A549 treated with DMSO at 1 μM for 4 hours (cell line): ENCODE measurements at places on chromosomes 13 and 19. TPM values are rescaled to one million over a fixed set of nuclear protein-coding genes. Genes with fewer than 3 reads are reported as not detected.

BCAM gene
- 67.7 to 91.0 TPM (median 77.6 TPM) in 5 replicates for total RNA-seq

TRPC4 gene
- total RNA-seq = 0.05 to 0.15 TPM (median 0.07 TPM) in 5 replicates

PTPRH gene
- 3.7 to 7.4 TPM (median 4.9 TPM) in 5 replicates for total RNA-seq

FCAR gene
- not detected in 5 replicates for total RNA-seq

METTL21C gene
- not detected in 5 replicates for total RNA-seq

ELSPBP1 gene
- 0.10 TPM in 1 of 5 replicates, not detected in the others for total RNA-seq

SHISA7 gene
- total RNA-seq = 0.01 TPM in 1 of 5 replicates, not detected in the others

LMO7 gene
- total RNA-seq = 37.8 to 49.1 TPM (median 46.0 TPM) in 5 replicates

KL gene
- 0.01 to 0.03 TPM (median 0.03 TPM) in 3 of 5 replicates, not detected in the others for total RNA-seq

MEIOSIN gene
- total RNA-seq = 0.06 to 0.07 TPM (median 0.07 TPM) in 3 of 5 replicates, not detected in the others

NLRP4 gene
- total RNA-seq = not detected in 5 replicates

KCNN1 gene
- 0.22 to 0.76 TPM (median 0.63 TPM) in 5 replicates for total RNA-seq

ZNF541 gene
- not detected in 5 replicates for total RNA-seq

LSM14A gene
- total RNA-seq = 215 to 301 TPM (median 243 TPM) in 5 replicates

ARRDC2 gene
- total RNA-seq = 21.0 to 28.4 TPM (median 25.9 TPM) in 5 replicates

MICU2 gene
- total RNA-seq = 15.8 to 19.6 TPM (median 17.3 TPM) in 5 replicates

LYPD5 gene
- total RNA-seq = 0.17 to 0.31 TPM (median 0.22 TPM) in 5 replicates

GFY gene
- 0.07 to 0.22 TPM (median 0.18 TPM) in 4 of 5 replicates, not detected in the other for total RNA-seq

PEAK3 gene
- not detected in 5 replicates for total RNA-seq

FOSB gene
- 15.1 to 22.9 TPM (median 18.9 TPM) in 5 replicates for total RNA-seq

ZNF835 gene
- not detected in 5 replicates for total RNA-seq

EMC10 gene
- 114 to 158 TPM (median 141 TPM) in 5 replicates for total RNA-seq

CCNA1 gene
- 0.26 to 0.56 TPM (median 0.49 TPM) in 5 replicates for total RNA-seq

THAP8 gene
- total RNA-seq = 4.7 to 7.1 TPM (median 5.8 TPM) in 5 replicates

LILRB3 gene
- total RNA-seq = 0.04 to 0.17 TPM (median 0.11 TPM) in 3 of 5 replicates, not detected in the others

SOHLH2 gene
- total RNA-seq = not detected in 5 replicates

CCDC70 gene
- 0.07 to 0.14 TPM in 2 of 5 replicates, not detected in the others for total RNA-seq

TEKTIP1 gene
- 0.16 TPM in 1 of 5 replicates, not detected in the others for total RNA-seq

ZNF586 gene
- total RNA-seq = 6.4 to 7.9 TPM (median 7.0 TPM) in 5 replicates

ZNF888 gene
- total RNA-seq = 0.02 TPM in 1 of 5 replicates, not detected in the others

KCNJ14 gene
- 1.1 to 2.5 TPM (median 1.5 TPM) in 5 replicates for total RNA-seq
